Adipocyte (in vitro differentiated cells): ENCODE measurements at places on chromosomes 16 and 17.

- no peak for DNase-seq
These were observed 20.2 kb downstream of the CDK5RAP3 start for GRCh38 chr17:47990962-47991731.

GRCh38 chr17:74235040-74235581, 21.7 kb downstream of the TTYH2 start:
- no peak for DNase-seq

- no peak for DNase-seq
These were observed 14.2 kb downstream of the SNX20 start for GRCh38 chr16:50666658-50667496.

DNA sequence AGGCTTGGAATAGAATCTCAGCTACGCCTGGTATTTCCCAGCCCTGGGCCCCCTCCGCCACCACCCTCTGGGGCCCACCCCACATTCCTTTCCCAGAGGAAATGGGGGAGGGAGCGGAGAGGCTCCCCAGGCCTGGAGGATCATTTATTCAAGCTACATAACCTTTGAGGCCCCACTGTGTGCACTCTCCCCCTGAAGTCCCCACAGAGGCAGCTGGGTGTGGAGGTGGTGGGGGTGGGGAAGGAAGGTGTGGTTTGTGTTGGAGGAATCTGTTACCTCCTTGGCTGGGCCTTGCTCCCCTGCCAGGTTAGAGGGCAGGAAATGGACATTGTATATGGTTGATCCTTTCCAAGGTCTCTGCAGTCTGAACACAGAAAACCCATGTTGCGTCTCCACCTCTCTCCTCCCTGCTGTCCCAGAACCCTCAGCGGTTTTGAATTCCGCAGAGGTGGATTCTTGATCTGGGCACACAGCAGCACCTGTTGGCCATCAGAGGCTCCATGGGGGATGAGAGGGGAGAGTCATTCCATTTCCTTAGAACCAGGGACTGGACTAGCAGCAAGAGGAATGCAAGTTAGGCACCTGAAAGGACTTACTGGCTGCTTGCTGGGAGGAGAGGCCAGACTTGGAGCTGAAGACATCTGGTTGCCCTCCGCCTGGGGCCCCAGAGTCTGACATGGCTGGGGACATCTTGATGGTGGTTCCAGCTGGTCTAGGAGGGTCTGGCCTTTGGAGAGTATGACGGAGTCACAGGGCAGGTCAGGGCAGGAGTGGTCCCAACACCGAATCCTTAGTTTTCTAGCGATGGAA, 23.0 kb downstream of the ARHGAP23 start:
- DNase-seq: peak; percentile 80

DNA sequence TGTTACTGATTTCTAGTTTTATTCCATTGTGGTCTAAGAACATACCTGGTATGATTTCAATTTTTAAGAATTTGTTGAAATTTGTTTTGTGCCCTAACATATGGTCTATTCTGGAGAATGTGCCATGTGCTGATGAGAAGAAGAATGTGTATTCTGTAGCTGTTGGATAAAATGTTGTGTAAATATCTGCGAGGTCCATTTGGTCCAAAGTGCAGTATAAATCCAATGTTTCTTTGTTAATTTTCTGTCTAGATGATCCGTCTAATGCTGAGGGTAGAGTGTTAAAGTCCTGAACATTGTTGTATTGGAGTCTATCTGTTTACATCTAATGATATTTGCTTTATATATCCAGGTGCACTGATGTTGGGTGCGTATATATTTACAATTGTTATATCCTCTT, 9.9 kb downstream of the ACSM3 start:
- no peak for DNase-seq

DNA sequence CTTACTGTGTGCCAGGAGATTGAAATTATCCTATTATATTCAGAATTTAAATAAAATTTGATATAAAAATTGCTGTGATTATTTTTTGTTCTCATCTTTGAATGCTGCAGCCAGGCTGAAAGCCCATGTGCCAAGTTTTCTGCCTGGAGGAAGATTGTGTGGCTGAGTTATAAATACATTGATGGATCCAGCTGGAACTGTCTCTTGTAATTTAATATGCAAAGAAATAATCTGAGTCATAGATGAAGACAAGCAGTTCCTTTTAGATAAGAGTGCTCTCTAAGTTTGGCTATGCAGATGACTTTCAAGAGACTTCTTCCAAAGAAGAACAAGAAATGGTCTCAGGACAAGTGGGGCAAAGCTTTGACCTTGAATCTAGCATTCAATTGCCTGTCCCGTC, 871.0 kb downstream of the CDH11 start:
- peak; percentile 26 for DNase-seq

- no peak for DNase-seq
These were observed 37.4 kb downstream of the TOM1L2 start for GRCh38 chr17:17934806-17935205.

- DNase-seq: no peak
These were observed 7.4 kb downstream of the USP22 start for GRCh38 chr17:21035406-21035805.

- no peak for DNase-seq
These were observed 33.8 kb downstream of the MYH13 start for GRCh38 chr17:10339051-10339450.

GRCh38 chr17:82001571-82002056, 21.1 kb downstream of the CENPX start:
- no peak for DNase-seq

- no peak for DNase-seq
These were observed 360.4 kb upstream of the ZFHX3 start for GRCh38 chr16:73408311-73408710.

DNA sequence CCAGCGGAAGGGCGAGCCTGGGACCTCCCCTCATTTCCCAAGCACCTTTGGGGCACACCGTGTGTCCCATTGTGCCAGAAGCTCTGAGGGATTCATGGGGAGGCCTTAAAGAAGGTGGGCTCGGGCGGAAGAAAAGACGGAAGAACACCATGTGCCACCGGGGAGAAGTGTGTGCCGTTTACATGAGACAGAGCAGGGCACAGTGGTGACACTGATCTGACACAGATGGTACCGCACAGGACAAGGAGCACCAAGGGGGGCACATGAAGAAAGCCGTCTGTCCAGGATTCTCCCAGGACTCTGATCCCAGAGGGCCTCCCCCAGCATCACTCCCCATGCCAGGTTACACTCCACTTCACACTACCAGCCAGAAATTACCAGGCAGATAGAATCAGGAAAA, 128.7 kb upstream of the CHMP6 start:
- DNase-seq: no peak

- no peak for DNase-seq
These were observed 43.0 kb upstream of the MSI2 start for GRCh38 chr17:57213180-57213825.

GRCh38 chr17:6870841-6871240, 39.3 kb upstream of the TEKT1 start:
- no peak for DNase-seq

DNA sequence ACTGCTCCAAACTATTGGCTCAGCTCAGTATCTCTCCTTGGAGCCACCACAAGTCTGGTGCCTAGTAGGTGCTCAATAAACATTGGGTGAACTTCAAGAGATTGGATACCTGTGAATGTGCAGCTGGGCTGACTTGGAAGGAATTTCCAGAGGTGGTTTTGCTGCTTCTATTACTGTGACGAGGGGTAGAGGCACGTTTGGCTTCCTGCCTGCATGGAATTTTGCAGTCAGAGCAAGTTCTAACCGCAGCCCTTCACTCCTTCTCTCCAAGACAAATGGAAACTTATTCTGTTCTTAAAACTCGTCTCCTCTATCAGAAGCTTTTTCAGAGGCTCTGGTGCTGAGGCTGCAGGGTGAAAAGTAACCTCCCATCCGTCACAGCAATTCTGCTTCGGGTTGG, 342.5 kb downstream of the CPPED1 start:
- DNase-seq: peak; percentile 13

- DNase-seq: peak; percentile 93
These were observed 20.1 kb downstream of the CD7 start for GRCh38 chr17:82297280-82297713.

DNA sequence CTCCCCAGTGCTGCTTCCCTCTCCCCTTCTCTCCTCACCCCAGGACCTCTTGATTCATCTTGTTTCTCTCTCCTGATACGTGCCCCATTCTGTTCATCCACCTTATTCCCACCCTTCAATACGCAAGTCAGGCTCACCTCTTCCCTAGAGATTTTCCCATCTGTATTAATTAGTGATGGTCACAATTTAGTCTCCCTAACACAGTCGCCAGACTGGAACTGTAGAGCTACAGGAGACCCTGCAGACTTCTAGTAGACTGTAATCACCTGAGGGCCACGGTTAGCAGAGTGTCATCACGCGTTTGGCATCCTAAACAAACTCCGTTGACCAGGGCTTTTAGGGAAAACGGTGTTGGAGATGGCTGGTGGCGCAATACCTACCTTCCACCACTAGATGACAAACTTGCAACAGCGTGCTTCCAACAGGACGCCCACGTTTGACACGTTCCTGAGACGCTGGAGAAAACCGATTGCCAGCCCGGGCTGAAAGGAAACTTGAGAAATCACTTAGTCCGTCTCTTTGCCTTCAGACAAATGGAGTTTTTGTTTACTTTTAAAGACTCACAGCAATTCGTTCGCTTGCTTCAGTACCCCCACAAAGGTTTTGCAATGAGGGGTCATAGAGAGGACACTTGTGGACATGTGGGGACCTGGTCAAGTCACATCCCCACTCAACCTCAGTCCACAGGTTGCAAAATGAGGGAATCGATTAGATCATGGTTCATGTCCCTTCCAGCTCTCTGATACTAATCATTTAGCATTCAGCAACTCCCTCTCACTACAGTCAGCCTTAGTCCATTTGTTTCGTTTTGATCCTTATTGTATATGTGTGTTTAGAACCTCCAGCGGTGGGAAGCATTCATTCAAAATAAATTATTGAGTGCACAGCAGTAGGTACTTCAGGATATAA, 20.6 kb downstream of the MYL4 start:
- peak; percentile 98 for DNase-seq

- no peak for DNase-seq
These were observed 1.5 kb downstream of the NPLOC4 start for GRCh38 chr17:81635431-81635830.

- peak; percentile 70 for DNase-seq
These were observed 19.3 kb downstream of the ITGAL start for GRCh38 chr16:30491744-30492308.

DNA sequence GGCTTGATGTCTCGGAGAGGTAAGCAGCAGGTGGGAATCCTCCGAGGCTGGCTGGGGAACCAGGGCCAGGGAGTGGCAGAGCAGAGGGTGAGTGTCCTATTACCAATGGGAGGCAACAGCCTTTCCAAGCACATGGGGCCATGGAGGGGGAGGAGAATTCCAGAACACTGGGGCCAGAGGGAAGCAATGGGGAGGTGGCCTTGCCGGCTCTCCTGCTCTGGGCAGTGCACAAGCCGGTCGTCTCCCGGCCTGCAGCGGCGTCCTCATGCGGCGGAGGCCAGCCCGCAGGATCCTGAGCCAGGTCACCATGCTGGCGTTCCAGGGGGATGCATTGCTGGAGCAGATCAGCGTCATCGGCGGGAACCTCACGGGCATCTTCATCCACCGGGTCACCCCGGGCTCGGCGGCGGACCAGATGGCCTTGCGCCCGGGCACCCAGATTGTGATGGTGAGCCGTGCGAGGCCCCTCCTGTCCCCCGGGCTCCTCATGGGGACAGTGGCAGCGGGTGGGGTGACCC, 21.9 kb downstream of the SGSH start:
- DNase-seq: peak; percentile 51

GRCh38 chr16:86292171-86292775, 218.1 kb upstream of the FOXF1 start:
- no peak for DNase-seq

GRCh38 chr16:67179421-67180080, 4.2 kb downstream of the MATCAP1 start:
- DNase-seq: no peak

GRCh38 chr16:24896439-24896838, 50.7 kb downstream of the SLC5A11 start:
- no peak for DNase-seq

DNA sequence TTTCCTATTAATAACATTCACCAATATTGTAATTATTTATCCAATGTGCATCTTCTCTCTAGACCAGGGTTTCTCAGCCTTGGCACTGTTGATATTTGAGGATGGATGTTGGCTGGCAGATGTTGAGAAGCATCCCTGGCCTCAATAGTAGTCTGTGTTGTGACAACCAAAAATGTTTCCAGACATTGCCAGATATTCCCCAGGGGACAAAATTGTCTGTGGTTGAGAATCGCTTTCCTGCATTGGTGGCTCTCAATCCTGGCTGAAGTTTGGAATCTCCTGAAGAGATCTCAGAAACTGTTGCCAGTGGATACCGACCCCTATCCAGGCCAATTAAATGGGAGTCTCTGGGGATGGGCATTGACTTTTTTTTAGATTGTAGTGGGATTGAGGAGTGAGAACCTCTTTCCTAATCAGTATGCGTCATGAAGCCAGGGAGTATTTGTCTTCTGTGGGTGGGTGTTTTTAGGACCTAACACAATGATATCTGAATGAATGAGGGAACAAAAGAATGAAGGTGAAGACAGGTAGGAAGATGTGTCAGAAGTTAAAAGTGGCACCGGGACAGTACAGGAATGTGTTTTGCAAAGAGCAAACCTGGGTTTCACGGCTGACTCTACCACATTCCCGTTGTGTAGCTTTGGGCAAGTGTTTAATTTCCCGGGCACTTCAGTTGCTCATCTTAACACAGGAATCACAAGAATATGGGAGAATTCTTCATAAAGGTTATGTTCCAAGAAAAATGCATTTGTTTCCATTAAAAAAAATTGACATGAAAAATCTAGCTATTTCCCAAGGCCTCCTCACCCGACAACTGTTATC, 24.3 kb downstream of the HSD17B2 start:
- peak; percentile 26 for DNase-seq

DNA sequence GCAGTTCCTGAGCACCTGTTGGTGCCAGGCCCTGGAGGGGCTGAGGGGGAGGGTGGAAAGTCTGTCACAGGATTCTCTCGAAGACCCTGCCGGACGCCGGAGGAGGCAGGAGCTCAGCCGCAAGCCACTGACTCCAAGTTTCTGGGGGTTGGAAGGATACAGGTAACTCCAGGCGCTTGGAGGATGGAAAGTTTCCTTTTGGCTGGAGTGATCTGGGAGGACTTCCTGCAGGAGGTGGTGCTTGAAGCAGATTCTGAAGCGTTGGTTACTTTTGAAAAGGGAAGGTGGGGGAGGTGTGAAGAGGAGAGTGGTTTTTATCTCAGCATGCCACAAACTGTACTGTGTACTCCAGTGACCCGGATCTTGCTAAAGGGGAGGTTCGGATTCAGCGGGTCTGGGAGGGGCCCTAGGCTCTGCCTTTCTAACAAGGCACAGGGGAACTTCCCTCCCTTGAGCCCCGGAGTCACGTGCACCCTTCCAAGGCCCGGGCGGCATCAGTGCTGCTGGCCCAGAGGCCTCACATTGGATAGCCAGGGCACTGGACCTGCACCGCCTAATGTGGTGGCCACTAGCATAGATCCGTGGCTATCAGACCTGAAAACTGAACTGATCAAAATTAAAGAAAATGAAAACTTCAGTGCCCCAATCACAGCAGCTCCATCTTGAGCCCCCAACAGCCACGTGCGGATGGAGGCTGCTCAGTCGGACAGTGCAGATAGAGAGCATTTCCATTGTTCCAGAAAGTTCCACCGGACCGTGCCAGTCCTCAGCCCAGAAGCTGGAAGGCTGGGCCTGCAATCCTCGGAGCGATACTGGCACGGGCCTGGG, 42.2 kb upstream of the GSE1 start:
- no peak for DNase-seq

GRCh38 chr17:79085154-79085920, 10.7 kb downstream of the ENGASE start:
- no peak for DNase-seq
